Stimulated activated CD8-positive, alpha-beta memory T cell treated with anti-CD3 and anti-CD28 coated beads, Interleukin-12 subunit alpha, Interleukin-12 subunit beta, amount 100 ng/mL, for 1 hour (primary cell): ENCODE measurements at places on chromosomes 2 and 18.

DNA sequence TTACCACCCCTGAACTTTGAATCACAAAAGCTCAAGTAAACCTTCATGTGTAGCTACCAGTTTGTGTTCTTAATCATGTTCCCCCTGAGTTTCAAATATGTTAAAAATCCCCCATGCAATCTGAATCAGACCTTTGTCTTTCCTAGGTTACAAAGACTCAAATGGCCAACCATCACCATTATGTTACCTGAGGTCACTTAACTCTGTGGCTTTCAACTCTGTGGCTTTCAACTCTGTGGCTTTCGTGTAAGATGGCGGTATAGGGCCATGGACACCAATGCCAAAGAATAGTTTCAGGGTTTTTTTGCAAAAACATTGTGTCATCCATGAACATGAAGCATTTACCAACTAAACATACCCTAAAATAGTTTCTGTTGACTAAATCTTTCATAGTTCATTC, 6.7 kb downstream of the ERMN start:
- no peak for DNase-seq

GRCh38 chr2:156697906-156698305, 261.7 kb downstream of the GPD2 start:
- DNase-seq: no peak

GRCh38 chr2:172457536-172457935, 30.1 kb downstream of the ITGA6 start:
- no peak for DNase-seq

DNA sequence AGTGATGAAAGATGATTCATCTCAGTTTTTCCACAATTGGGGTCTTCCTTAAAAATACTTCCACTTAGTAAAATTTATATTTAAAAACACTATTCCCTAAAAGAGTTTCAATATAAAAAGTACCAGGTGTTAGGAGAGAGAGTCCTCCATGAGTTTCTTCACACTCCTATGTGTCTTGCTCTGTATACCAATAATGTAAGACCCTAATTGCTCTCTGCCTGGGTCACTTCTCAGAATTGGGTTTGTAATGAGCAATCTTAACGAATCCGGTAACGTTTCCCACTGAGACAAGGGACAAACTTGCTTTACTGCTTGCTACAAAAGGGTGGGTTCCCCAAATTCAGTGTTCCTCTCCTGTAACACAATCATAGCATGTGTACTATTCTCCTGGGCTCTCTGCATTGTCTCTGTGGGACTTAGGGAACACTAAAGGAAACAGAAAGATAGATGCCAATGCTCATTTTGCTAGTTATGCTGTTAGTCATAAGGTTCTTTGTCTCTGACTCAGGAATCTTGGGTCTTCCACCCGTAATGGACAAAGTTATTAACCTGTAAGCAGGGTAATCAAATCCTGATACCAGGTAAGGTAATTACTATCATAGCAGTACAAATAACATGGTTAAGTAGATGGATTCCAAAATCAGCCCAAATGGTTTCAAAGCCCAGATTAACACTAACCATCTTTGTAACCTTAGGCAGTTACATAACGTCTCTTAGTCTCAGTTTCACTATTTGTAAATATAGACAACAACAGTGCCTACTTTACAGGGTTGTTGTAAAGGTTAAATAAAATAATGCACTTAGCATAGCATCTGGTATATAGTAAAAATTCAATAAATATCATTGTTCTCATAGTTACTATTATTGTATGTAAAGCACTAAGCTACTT, 46.3 kb downstream of the ITSN2 start:
- DNase-seq: no peak

DNA sequence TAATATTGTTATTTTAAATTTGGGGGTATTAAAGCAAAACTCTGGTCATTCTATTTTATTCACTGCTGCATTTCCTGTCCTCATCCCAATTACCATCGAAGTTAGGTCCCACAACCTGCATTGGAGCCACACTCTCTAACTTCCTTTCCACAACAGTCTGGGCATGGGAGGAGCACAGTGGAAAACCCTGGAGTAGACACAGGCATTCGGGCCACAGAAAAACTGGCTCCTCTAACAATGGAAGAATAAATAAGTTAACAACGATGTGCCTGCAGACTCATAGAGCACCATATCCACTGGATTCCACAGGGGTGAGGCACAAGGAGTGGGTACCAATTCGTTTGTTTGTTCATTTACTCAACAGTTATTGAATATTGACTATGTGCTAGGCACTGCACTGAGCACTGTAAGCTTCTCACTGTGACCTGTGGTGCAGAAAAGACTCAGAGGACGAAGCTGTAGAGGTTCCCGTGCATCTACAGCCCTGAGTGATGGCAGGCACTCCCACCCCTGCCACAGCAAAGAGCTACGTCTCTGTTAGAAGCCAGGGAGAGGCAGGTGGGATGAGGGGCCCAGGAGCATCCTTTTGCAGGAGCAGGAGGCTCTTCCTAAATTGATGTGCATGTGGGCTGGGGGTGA, 154.2 kb upstream of the PGAP1 start:
- no peak for DNase-seq
